ENCODE measurements at places on chromosomes 2 and 18. TPM values are rescaled to one million over a fixed set of nuclear protein-coding genes. Genes with fewer than 3 reads are reported as not detected.

- no peak overlapping the region for H3K4me3 ChIP-seq
- H3K27me3 ChIP-seq, result no peaks in the 10 kb centered on the region
- H3K27ac ChIP-seq, result no peak overlapping the region
- DNase-seq, result no peak
- no peaks in the 10 kb centered on the region for H3K36me3 ChIP-seq
Observed at GRCh38 chr2:30664761-30665358, 142.4 kb downstream of the CAPN13 start.

FN1 gene
- total RNA-seq, result 310 TPM

IL36G gene
- total RNA-seq, result not detected

RTKN gene
- total RNA-seq, result 95.3 TPM

MATN3 gene
- 11.6 TPM for total RNA-seq

ZDBF2 gene
- total RNA-seq, result 2.2 TPM

AQP12B gene
- not detected for total RNA-seq

GRCh38 chr18:7890075-7890474 lies 323.0 kb downstream of the PTPRM start:
- no peak overlapping the region for H3K27ac ChIP-seq
- H3K4me3 ChIP-seq, result no peak overlapping the region
- H3K36me3 ChIP-seq, result no peaks in the 10 kb centered on the region

GRCh38 chr18:11994336-11994702 lies 13.0 kb downstream of the IMPA2 start:
- H3K36me3 ChIP-seq, result peaks cover 2% of the 10 kb centered on the region
- H3K27ac ChIP-seq, result peak overlapping the region; percentile 58
- H3K27me3 ChIP-seq, result no peaks in the 10 kb centered on the region
- peaks cover 32% of the 10 kb centered on the region for H3K4me1 ChIP-seq

- no peak overlapping the region for H3K4me3 ChIP-seq
- H3K36me3 ChIP-seq, result no peaks in the 10 kb centered on the region
- H3K4me1 ChIP-seq, result no peaks in the 10 kb centered on the region
- H3K27me3 ChIP-seq, result no peaks in the 10 kb centered on the region
Observed at GRCh38 chr2:114056294-114057143, 166.6 kb downstream of the ACTR3 start.

UBXN4 gene
- 54.5 TPM for total RNA-seq

GRCh38 chr18:21997207-21998143 lies 171.9 kb upstream of the GATA6 start:
- peaks cover 7% of the 10 kb centered on the region for H3K4me1 ChIP-seq
- no peak overlapping the region for H3K4me3 ChIP-seq
- DNase-seq, result no peak
- no peaks in the 10 kb centered on the region for H3K27me3 ChIP-seq
- H3K27ac ChIP-seq, result peak overlapping the region; percentile 54
- H3K36me3 ChIP-seq, result no peaks in the 10 kb centered on the region

OTOS gene
- total RNA-seq, result not detected

PARD3B gene
- 44.9 TPM for total RNA-seq

CTAGE1 gene
- total RNA-seq, result not detected

- DNase-seq, result peak; percentile 38
- H3K4me1 ChIP-seq, result no peaks in the 10 kb centered on the region
- H3K4me3 ChIP-seq, result no peak overlapping the region
Observed at GRCh38 chr18:50424877-50425690, 50.2 kb downstream of the SKA1 start.

DNA sequence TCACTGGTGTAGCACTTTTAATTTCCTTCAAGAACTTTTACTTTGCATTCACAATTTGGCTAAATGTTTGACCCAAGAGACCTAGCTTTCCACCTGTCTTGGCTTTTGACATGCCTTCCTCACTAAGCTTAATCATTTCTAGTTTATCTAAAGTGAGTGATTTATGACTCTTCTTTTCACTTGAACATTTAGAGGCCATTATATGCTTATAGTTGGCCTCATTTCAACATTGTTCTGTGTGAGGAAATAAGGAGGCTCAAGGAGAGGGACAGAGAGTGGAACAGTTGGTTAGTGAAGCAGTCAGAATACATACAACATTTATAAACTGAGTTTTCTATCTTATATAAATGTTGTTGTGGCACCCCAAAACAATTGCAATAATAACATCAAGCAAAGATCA lies 489.3 kb upstream of the CDH2 start:
- no peaks in the 10 kb centered on the region for H3K36me3 ChIP-seq
- no peaks in the 10 kb centered on the region for H3K4me1 ChIP-seq
- no peak overlapping the region for H3K27ac ChIP-seq
- H3K4me3 ChIP-seq, result no peak overlapping the region
- no peaks in the 10 kb centered on the region for H3K27me3 ChIP-seq

- no peaks in the 10 kb centered on the region for H3K27me3 ChIP-seq
- DNase-seq, result peak; percentile 90
- no peaks in the 10 kb centered on the region for H3K36me3 ChIP-seq
- H3K4me3 ChIP-seq, result peak within 1 kb of the TSS; percentile 39
- no peak within 1 kb of the TSS for H3K27ac ChIP-seq
- H3K4me1 ChIP-seq, result no peaks in the 10 kb centered on the region
Observed at GRCh38 chr2:185738679-185739472, at the start of gene FSIP2. Gene FSIP2 (plus strand): TSS chr2:185738804. CDS start chr2:185738895, 91 bp downstream.

GRCh38 chr2:85623991-85624390 lies 8.0 kb downstream of the USP39 start:
- peaks cover 100% of the 10 kb centered on the region for H3K36me3 ChIP-seq
- DNase-seq, result no peak
- no peaks in the 10 kb centered on the region for H3K4me1 ChIP-seq
- no peaks in the 10 kb centered on the region for H3K27me3 ChIP-seq
- H3K4me3 ChIP-seq, result no peak overlapping the region
- H3K27ac ChIP-seq, result no peak overlapping the region

HOXD8 gene
- total RNA-seq, result 0.78 TPM

SLC38A11 gene
- total RNA-seq, result not detected

DNA sequence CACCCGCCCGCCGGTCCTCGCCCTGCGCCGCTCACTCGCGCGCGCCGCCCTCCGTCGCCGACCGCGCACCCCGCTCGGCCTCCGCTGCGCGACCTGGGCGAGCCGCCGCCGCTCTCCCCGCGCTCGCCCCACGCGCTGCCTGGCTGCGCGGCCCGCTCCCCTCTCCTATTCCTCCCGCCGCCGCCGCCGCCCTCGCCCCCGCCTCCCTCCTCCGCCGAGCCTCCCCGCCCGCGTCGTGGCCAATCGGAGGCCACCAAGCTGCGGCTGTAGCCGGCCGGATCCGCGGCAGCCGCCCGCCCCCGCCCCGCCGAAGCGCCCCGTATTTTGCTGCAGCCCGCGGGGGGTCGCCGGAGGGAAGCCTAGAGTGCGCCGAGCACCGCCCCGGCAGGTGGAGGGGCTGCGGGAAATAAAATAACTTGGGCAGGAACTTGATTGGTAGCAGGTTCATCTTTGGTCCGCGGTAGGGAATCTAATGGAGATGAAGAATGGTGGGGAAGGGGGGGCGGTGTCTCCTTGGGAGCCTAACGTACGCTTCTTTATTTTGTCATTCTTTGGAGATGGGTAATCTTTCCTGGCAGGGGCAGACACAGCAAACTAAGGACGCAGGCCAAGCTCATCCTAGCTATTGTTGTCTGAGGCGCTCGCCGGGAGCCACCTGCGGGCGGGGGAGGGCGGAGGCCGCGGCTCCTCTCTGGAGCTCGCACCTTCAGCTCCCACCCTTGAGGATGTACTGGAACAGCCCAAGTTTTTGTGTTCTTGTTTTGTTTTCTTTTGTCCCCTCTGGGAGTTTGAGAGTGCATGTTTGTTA lies 1.1 kb upstream of the CDH2 start:
- H3K36me3 ChIP-seq, result no peaks in the 10 kb centered on the region
- H3K27me3 ChIP-seq, result peaks cover 27% of the 10 kb centered on the region
- peak overlapping the region; percentile 41 for H3K4me3 ChIP-seq
- H3K4me1 ChIP-seq, result peaks cover 18% of the 10 kb centered on the region

DNA sequence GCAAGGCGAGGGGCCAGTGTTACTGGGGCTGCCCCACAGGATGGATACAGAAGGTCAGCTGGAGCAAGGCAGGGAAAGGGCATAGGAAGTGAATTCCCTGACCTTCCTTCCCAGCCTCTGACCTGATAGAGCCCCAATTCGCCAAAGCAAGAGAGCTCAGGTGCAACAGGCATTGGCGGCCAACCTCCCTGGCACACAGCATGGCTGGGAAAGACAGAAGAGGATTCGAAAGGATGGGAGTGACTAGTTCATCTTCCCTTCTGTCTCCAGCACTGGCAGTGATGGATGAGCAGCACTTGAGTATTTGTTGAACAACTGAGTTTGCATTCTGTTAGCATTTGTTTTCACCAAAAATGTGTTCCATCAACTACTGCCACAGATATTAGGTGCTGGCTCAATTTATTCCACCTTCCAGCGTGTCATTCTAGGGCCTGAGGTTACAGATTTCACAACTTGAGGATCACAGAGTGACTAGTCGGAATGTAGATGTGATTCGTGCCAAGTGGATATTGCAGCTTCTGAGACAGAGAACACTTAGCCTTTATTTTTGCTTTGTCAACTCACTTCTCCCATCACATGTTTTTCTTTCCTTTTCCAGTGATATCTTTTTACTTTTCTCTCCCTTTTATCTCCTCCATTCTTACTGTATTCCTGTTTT lies 6.2 kb downstream of the COPS8 start:
- H3K27me3 ChIP-seq, result no peaks in the 10 kb centered on the region
- peaks cover 67% of the 10 kb centered on the region for H3K36me3 ChIP-seq
- no peak overlapping the region for H3K27ac ChIP-seq
- no peak for DNase-seq

- no peaks in the 10 kb centered on the region for H3K4me1 ChIP-seq
- no peak for DNase-seq
- no peak overlapping the region for H3K27ac ChIP-seq
- H3K36me3 ChIP-seq, result no peaks in the 10 kb centered on the region
- no peak overlapping the region for H3K4me3 ChIP-seq
Observed at GRCh38 chr2:104944495-104944894, 90.6 kb downstream of the POU3F3 start.

DNA sequence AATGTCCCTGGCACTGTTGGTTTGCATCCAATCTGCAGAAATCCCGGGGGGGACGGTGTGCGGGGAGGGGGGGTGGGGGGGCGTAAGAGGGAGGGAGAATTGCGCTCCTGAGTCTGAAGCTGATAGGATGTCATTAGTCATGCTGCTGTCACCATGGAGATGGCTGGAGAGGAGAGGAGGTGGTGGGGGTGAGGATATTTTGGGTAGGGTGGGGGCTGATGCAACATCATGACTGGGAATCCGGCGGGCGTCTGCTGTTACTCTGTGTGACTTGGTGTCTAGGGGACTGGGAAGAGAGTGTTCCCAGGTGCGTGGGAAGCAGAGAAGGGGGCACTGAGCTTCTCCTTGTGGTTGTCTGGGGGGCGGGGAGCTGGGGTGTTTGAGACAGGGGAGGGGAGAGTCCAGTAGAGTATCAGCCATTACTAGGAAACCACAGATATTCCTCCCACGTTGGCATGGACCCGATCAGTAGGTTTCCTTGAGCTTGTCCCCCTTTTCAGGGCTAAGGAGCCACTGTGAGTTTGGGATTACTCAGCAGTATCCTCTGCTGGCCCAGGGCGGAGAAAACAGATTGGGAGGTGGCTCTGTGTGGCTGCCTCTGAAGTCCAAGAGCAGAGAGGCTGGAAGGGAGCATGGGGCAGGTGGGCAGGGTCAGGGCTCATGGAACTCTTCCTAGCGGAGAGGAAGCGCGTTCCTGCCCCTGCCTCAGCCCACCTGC lies 18.9 kb downstream of the TET3 start:
- peak overlapping the region; percentile 61 for H3K4me3 ChIP-seq
- H3K4me1 ChIP-seq, result peaks cover 63% of the 10 kb centered on the region
- H3K27me3 ChIP-seq, result no peaks in the 10 kb centered on the region
- H3K36me3 ChIP-seq, result no peaks in the 10 kb centered on the region
- no peak overlapping the region for H3K27ac ChIP-seq

DNA sequence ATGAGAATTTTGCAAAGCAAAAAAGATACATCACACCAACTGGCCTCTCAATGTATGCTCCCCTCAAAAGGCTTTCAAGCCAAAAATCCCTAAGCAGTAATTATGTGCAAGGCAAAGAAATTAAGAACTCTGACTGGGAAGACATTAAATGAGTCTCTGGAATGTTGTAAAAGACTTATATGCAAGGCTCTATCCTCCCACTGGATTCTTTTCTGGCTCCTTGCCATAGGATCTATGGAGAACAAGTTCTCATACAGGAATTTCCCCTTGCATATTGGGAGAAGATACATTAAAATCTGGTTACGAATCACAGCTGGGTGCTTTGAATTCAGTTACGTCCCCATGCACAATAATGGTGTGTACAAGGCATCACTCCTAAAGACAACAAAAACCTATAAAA lies 73.4 kb upstream of the ATL2 start:
- no peak overlapping the region for H3K4me3 ChIP-seq
- H3K4me1 ChIP-seq, result no peaks in the 10 kb centered on the region

- no peak overlapping the region for H3K27ac ChIP-seq
- H3K4me1 ChIP-seq, result no peaks in the 10 kb centered on the region
- DNase-seq, result no peak
- no peaks in the 10 kb centered on the region for H3K27me3 ChIP-seq
- no peak overlapping the region for H3K4me3 ChIP-seq
- no peaks in the 10 kb centered on the region for H3K36me3 ChIP-seq
Observed at GRCh38 chr2:68692511-68692910, 42.1 kb upstream of the ARHGAP25 start.

GRCh38 chr2:96233880-96234316 lies 25.3 kb upstream of the STARD7 start:
- no peak overlapping the region for H3K4me3 ChIP-seq
- H3K27me3 ChIP-seq, result no peaks in the 10 kb centered on the region
- no peak overlapping the region for H3K27ac ChIP-seq
- H3K4me1 ChIP-seq, result no peaks in the 10 kb centered on the region
- DNase-seq, result no peak
- H3K36me3 ChIP-seq, result no peaks in the 10 kb centered on the region

- no peak overlapping the region for H3K4me3 ChIP-seq
- no peak for DNase-seq
- H3K4me1 ChIP-seq, result no peaks in the 10 kb centered on the region
- no peaks in the 10 kb centered on the region for H3K27me3 ChIP-seq
- H3K27ac ChIP-seq, result no peak overlapping the region
Observed at GRCh38 chr18:62842898-62843297, 127.6 kb downstream of the PHLPP1 start.

DNA sequence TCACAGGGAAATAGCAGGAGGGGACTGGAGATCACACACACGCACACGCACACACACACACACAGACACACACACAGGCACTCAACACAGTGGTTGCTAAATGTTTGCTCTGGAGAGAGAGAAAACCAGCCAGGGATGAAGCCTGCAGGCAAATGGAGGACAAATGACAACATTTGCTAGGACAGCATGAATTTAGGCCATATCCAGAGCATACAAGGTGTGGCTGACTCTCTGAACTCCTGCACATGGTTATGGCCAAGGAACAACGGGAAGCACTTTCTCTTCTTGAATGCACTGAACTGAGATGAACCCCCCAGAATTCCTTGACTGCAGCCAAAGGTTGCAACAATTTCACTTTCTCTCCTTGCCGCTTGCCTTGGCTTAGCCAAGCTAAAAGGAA lies 230.0 kb upstream of the RASGRP3 start:
- DNase-seq, result no peak
- H3K4me1 ChIP-seq, result no peaks in the 10 kb centered on the region
- no peak overlapping the region for H3K4me3 ChIP-seq

ASXL3 gene
- total RNA-seq, result 0.55 TPM

GRCh38 chr18:24157855-24158254 lies 19.0 kb downstream of the CABYR start:
- no peak for DNase-seq
- H3K4me1 ChIP-seq, result no peaks in the 10 kb centered on the region
- H3K27me3 ChIP-seq, result no peaks in the 10 kb centered on the region
- H3K4me3 ChIP-seq, result no peak overlapping the region

GRCh38 chr2:119823734-119824334 lies 64.1 kb downstream of the PTPN4 start:
- no peaks in the 10 kb centered on the region for H3K36me3 ChIP-seq
- no peak overlapping the region for H3K27ac ChIP-seq
- H3K4me1 ChIP-seq, result no peaks in the 10 kb centered on the region

GRCh38 chr2:10826625-10827024 lies 14.0 kb upstream of the PDIA6 start:
- H3K27me3 ChIP-seq, result no peaks in the 10 kb centered on the region
- no peak overlapping the region for H3K4me3 ChIP-seq
- no peaks in the 10 kb centered on the region for H3K4me1 ChIP-seq
- H3K27ac ChIP-seq, result no peak overlapping the region
